T-helper 9 cell (primary cell): ENCODE measurements at places on chromosomes 1 and 21.

GRCh38 chr21:14284481-14284880 lies 68.5 kb downstream of the RBM11 start:
- DNase-seq = no peak

GRCh38 chr21:37060296-37060695 lies 12.6 kb downstream of the PIGP start:
- DNase-seq = no peak

- no peak for DNase-seq
These were observed 7.1 kb downstream of the ACOT7 start for GRCh38 chr1:6386371-6386949.

GRCh38 chr1:79633456-79633855 lies 626.9 kb upstream of the ADGRL4 start:
- no peak for DNase-seq

DNA sequence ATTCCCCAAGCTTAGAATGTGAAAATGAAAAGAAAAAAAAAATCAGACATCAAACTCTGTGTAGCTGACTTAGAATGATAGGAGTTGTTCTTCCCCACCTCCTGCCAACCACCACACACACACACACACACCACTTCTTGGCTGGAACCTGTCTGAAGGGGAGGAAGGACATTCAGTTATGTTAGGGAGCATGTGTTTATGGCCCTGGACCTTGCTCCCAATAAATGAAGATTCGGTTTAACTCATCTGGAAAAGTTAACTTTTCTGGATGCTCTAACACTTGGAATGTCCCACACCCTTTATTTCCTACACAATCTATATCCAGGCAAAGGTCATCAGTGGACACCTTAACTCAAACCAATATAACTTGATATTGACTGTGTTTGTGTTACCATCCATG lies 112.4 kb downstream of the DAB1 start:
- DNase-seq = no peak

DNA sequence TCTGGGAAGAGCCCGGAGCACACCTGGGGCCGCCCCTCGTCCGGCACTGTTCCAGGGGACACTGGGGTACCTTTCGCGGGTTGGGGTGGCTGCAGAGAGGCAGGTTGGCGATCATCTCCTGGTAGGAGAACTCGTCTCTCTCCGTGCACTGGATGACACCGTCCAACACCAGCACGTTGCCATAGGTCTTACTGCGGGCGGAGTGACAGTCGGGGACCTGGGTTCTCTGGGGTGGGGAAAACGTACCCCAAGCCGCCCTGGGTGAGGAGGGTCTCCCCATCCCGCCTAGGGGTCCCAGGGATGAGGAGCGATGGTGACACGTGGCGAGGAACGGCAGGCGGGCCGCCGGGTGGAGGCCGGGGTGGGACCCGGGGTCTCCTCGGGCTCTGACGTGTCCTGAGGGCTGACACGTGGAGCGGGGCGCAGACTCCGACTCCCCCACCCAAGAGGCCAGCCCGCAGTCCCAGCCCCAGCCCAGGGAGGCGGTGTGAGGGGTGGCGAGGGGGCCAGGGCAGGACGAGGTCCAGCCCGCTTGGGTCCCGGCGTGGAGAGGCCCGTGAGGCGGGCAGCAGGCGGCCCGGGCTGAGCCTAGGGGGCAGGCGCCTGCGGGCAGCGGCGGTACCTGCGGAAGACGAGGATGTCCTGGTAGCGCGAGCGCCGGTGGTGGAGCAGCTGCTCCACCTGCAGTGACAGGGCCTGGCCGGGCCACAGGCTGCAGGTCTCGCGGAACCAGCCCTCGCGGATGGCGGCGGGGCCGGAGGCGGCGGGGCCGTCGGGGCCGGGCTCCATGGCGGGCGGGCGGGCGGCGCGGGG lies 457 bp downstream of the SRM start:
- no peak for DNase-seq

GRCh38 chr1:167706931-167707877 lies 14.6 kb upstream of the MPZL1 start:
- DNase-seq = no peak

- no peak for DNase-seq
These were observed 4.5 kb upstream of the IL10RB start for GRCh38 chr21:33261635-33262034.

- peak; percentile 52 for DNase-seq
These were observed 10.9 kb downstream of the WNT4 start for GRCh38 chr1:22131875-22132486.

DNA sequence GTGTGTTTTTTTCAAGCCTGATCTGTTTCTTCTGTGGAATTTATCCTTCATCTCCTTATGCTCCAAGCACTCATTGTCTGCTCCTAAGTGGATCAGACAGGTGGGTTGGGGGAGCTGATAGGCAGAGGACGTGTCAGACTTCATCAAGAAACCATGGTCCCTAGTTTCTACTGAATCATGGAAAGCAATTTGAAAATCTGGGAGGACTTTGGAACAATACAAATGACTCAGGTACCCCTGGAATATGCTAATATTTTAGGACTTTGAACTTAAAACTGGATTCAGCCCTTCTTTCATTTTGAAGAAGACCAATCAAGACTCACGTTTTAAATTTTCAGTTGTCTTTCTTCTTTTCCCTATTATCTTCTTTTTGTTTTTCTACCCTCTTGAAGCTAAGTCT lies 7.7 kb downstream of the ABCG1 start:
- DNase-seq = no peak

DNA sequence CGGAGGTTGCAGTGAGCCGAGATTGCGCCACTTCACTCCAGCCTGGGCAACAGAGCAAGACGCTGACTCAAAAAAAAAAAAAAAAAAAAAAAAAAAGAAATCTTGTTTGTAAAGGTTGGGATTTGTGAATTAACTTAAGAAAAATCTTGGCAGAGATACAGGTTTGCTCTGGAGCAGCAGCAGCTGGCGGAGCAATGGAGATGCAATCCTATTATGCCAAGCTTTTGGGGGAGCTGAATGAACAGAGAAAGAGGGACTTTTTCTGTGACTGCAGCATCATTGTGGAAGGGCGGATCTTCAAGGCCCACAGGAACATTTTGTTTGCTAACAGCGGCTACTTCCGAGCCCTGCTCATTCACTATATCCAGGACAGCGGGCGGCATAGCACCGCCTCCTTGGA lies 5.6 kb downstream of the ZBTB8B start:
- DNase-seq = no peak

DNA sequence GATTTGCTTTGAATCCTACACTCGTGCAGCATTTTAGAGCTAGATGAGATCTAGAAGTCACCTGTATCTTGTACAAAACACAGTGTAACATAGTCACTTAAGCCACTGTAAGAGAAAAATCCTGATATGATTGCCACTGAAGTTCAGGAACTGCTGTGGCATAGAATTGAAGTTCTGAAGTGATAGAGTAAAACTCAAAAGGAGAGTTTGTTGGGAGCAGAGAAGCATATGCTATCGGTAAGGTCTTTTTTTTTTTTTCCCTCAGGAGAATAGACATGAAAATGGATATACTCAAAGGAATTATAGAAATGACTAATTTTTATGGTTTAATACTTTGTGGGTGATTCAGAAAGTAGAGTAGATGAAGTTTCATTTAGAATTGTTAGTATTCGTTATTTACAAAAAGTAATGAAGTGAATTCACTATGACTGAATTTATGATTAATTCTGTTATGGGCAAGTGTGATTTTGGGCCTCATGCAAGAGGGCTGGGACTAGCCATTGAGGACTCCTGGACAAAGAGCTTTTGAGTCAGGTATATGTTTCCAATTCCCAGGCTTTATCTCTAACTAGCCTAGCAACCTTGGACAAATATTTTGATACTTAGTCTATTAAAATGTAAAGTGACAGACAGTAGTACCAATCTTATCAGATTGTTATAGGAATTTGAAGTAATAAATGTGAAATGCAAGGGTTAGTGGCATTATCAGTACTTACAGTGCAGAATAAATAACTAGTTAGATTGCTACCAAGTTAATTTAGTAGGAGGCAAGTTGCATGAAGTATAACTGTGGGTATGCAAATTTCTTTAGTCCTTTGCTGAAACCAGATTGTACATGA lies 3.1 kb downstream of the KCTD3 start:
- no peak for DNase-seq

- no peak for DNase-seq
These were observed 5.2 kb upstream of the GPR161 start for GRCh38 chr1:168141871-168142385.

- DNase-seq = peak; percentile 26
These were observed 66.9 kb upstream of the LRIF1 start for GRCh38 chr1:111030590-111030989.

- no peak for DNase-seq
These were observed 123.7 kb downstream of the FOXD2 start for GRCh38 chr1:47561523-47562007.

DNA sequence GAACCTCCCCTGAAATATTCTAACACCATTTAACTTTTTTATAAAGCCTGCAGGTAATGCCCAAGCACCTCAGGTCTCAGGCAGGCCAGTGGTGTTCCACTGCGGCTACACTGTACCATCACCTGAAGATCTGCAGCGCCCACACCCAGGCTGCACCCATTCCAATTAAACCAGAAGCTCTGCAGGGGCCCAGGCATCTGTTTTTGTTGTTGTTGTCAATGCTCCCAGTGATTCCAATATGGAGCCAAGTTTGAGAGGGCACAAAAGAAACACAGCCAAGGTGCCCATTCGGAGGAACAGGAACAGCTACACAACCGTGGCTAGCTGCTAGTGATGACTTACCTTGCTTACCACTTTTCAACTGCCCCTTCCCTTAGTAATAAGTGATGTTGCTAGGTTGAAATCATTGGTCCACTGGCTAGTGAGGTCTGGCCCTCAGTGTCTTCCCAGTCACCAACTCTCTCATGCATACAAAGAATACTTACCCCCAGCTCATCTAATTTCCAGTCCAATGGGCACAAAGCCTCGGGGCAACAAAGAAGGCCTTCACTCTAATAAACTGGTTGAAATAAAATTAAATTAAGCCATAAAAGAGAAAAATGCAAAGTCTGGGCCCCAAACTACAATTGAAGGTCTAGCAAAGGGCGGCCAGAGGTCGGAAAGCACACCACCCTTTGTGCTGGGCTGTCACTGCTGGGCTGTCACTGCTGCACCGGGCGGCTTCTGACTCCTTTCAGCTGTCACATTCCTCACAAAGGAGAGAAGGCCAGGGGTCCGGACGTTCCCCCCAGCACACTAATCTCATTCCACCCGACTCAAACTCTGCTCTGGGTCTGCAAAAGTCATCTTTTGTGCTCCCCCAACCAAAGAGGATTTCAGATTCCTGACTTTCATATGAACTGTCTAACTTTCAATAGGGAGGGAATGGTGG lies 34.9 kb downstream of the SIPA1L2 start:
- DNase-seq = no peak

- no peak for DNase-seq
These were observed 37.0 kb downstream of the RSPH1 start for GRCh38 chr21:42459082-42459460.

DNA sequence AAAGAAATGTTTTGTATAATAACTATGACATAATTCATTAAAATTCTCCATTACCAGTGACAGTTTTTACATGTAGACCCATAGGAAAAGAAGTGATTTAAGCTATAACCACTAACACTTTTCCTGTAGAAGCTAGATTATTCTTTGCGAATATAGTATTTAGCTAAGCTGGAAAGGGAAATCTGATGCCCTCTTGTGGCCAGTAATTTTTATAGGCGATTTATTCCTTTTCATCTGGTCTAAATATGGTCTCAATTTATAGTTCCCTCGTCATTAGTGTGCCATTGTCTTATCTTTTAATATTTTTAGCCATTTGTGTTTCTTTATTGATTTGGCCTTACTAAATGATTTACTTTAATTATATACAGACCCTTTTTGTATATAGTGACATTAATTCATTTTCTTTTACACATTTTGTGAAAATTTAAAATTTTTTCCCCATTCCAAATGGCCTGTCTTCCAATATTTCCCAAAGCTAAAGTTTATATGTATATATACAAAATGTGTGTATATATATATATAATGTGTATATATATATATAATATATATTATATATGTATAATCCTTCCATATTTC lies 26.7 kb downstream of the BTG3 start:
- no peak for DNase-seq

- no peak for DNase-seq
These were observed 2.6 kb downstream of the SLAMF8 start for GRCh38 chr1:159829273-159829634.

GRCh38 chr1:182351790-182352364 lies 39.7 kb downstream of the GLUL start:
- DNase-seq = no peak

DNA sequence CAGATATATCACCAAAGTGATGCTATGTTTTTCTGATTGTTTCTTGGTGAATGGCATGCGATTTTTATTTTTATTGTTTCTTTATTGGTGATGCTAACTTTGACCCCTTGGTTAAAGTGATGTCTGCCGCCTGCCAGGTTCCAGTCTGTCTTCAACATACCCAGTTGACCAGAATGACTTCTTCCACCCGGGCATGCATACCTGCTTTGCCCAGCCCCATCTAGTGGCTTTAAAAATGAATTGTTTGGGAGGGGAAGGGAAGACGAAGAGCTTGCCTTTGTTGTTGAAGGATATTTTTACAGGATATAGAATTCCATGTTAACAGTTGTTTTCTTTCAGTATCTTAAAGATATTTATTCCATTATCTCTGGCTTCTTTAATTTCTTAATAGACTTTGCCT lies 65.1 kb downstream of the ATG4C start:
- no peak for DNase-seq

DNA sequence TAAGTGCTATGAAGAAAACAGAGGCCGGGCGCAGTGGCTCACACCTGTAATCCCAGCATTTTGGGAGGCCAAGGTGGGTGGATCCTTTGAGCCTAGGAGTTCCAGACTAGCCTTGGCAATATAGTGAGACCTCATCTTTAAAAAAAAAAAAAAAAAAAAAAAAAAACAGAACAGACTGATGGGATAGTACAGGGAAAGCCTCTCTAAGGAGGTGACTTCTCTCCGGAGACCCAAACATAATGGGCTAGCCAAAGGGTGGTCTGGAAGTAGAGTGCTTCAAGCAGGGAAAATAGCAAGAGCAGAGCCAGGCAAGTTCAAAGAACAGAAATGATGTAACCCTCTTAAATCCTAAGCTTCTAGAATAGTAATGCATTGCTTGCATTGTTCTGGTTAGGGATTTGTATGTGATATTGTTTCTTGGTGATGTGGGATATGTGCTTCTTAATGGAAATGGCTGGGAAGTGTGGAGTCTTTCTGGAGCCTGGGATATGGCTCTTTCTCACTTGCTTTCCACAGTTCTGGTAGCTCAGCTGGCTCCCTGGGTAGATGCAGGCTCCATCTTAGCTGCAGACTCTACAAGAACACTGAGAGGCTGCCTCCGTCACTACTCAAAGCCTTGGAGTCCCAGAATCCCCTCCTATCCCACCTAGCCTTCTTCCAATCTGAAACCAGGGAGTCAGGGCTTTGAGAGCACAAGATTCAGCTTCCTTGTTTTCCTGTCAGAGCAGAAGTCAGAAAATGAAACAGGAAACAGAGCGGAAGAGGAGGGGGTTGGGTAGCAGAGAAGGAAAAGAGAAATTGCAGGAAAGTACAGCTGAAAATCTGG lies 1.9 kb upstream of the PIGV start:
- DNase-seq = no peak

GRCh38 chr1:173475564-173476196 lies 1.5 kb upstream of the PRDX6 start:
- DNase-seq = no peak
